Naive thymus-derived CD8-positive, alpha-beta T cell (primary cell): ENCODE measurements at places on chromosomes 5 and 9. TPM values are rescaled to one million over a fixed set of nuclear protein-coding genes. Genes with fewer than 3 reads are reported as not detected.

The BHMT2 gene
- not detected for total RNA-seq

The F2RL2 gene
- not detected for total RNA-seq

The OBP2A gene
- not detected for total RNA-seq

GRCh38 chr5:88555674-88556073 lies 287.0 kb upstream of the TMEM161B start:
- no peak for DNase-seq

DNA sequence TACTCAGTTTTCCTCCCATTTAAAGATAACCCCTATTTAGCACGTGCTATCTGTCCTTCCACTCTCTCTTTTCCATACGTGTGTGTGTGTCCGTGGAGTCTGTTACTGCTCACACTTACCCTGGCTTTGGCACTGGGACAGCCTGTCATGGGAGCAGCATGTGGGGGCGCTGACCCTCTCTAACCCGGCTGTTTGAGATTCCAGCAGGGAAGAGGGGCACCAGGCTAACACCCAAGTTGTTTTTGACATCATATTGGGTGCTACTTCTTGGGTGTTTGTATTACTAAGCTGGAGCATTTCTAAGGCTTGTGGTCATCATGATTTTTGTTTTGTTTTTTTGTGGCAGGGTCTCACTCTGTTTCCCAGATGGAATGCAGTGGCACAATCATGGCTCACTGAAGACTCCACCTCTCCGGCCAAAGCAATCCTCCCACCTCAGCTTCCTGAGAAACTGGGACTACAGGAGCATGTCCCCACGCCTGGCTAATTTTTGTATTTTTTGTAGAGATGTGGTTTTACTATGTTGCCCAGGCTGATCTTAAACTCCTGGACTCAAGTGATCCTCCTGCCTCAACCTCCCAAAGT lies 56.9 kb upstream of the SIMC1 start:
- no peak for DNase-seq

GRCh38 chr5:113448252-113448651 lies 13.5 kb upstream of the TSSK1B start:
- DNase-seq, result no peak

- no peak for DNase-seq
Observed at GRCh38 chr9:90909747-90910283, 108.2 kb downstream of the SYK start.
